ENCODE measurements at places on chromosomes 1 and 21. TPM values are rescaled to one million over a fixed set of nuclear protein-coding genes. Genes with fewer than 3 reads are reported as not detected.
A peak's percentile ranks its signal among the peaks of the same experiment; 100 is the strongest.

- H3K27ac ChIP-seq = no peak overlapping the region
- no peaks in the 10 kb centered on the region for H3K36me3 ChIP-seq
- no peaks in the 10 kb centered on the region for H3K27me3 ChIP-seq
- no peak overlapping the region for H3K4me3 ChIP-seq
- DNase-seq = no peak
Observed at GRCh38 chr21:41744028-41744930, 22.6 kb downstream of the RIPK4 start.

PIP5K1A gene
- total RNA-seq = 98.7 TPM

CFAP74 gene
- not detected for total RNA-seq

DNA sequence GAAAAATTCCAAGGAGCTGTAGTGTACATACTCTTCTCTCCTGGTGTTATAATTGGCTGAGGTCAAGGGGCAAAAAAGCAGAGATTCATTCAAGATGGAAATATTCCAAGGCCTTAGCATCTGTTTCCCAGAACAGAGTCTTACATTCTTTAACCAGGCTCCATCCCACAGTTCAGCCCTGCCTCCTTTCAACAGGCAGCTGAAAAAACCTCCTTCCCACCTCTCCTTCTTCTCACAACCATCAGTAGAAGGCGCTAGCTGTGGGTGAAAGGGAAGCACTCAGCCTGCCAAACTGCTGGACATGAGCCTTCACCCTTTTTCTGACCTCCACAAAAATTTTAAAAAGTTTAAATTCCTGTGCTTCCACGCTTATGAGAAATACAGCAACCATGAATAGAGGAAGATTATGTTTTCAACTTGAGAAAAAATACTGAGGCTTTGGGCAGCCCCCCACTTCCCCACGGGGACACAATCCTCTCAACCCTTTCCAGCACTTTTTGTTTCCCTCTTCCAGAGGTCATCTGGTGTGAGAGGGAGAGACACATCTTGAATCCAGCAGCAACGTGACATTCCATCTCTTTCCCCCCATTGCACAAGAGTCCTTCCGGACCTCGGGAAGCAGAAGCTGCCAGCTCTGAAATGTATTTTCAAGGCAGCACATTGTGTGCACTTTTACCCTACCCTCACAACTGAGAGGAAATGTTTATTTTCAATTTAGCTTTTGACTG, 43.2 kb upstream of the FMO2 start:
- no peak for DNase-seq
- H3K27me3 ChIP-seq = peaks cover 9% of the 10 kb centered on the region
- H3K4me1 ChIP-seq = no peaks in the 10 kb centered on the region
- H3K27ac ChIP-seq = no peak overlapping the region
- no peaks in the 10 kb centered on the region for H3K36me3 ChIP-seq
- H3K4me3 ChIP-seq = no peak overlapping the region

DNA sequence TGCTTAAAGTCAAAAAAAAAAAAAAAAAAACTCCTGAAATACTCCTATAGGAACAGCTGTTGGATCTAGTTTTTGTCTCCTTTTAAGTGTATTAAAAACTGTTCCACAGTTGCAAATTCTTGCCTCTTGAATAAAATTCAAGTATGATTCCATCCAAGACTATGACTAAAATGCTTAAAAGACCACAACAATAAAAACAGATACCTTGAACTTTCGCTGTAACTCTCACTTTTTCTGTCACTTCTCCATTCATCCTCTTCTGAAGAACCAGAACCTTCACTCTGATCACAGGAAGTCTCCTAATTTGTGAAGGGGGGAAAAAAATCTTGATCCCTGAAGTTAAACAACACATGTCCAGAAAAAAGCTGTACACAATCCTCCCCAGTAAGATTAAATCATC, 55.0 kb upstream of the PSMG1 start:
- peaks cover 54% of the 10 kb centered on the region for H3K36me3 ChIP-seq
- no peak overlapping the region for H3K4me3 ChIP-seq
- H3K27ac ChIP-seq = peak overlapping the region; percentile 72
- H3K4me1 ChIP-seq = peaks cover 19% of the 10 kb centered on the region
- H3K27me3 ChIP-seq = no peaks in the 10 kb centered on the region
- no peak for DNase-seq

GRCh38 chr1:152458384-152459185, 44.5 kb upstream of the CRNN start:
- no peaks in the 10 kb centered on the region for H3K36me3 ChIP-seq
- peak; percentile 94 for DNase-seq
- H3K4me1 ChIP-seq = peaks cover 23% of the 10 kb centered on the region
- H3K27me3 ChIP-seq = peaks cover 23% of the 10 kb centered on the region

DNA sequence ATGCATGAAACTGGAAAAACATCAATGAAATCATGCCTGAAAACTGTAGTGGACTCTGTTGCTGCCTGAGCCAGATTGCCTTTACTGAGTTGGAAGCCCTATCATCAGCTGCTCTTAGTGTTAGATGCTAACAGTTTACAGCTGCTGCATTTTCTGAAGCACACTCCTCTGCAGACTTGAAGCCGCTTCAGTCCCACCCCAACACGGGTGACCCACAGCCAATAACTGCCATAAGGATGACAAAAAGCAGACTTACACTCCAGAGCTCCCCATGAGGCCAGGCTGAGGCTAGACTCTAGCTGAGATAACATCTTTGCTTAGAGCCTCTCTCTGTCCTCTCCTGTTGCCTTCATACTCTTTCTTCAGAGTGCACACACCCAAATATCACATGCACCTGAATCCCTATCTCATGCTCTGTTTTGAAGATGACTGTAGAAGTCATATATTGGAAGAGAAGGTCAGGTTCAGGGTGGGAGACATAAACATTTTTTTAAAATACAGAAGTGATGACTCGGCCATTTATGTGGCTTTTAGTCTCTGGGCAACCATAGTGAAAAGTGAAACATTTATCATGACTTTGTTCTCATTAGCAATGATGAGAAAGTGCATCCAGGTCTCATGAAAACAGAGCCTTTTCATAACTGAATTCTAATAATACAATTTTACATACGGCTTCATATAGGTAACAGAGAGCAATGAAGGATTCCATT, 161.0 kb downstream of the KCNK2 start:
- no peaks in the 10 kb centered on the region for H3K4me1 ChIP-seq
- H3K27ac ChIP-seq = no peak overlapping the region
- H3K27me3 ChIP-seq = no peaks in the 10 kb centered on the region
- H3K4me3 ChIP-seq = no peak overlapping the region
- H3K36me3 ChIP-seq = no peaks in the 10 kb centered on the region
- DNase-seq = no peak
